ENCODE measurements at places on chromosomes 7 and 10.
A peak's percentile ranks its signal among the peaks of the same experiment; 100 is the strongest.

- DNase-seq: no peak
These were observed 19.0 kb upstream of the COL1A2 start for GRCh38 chr7:94375691-94376090.

DNA sequence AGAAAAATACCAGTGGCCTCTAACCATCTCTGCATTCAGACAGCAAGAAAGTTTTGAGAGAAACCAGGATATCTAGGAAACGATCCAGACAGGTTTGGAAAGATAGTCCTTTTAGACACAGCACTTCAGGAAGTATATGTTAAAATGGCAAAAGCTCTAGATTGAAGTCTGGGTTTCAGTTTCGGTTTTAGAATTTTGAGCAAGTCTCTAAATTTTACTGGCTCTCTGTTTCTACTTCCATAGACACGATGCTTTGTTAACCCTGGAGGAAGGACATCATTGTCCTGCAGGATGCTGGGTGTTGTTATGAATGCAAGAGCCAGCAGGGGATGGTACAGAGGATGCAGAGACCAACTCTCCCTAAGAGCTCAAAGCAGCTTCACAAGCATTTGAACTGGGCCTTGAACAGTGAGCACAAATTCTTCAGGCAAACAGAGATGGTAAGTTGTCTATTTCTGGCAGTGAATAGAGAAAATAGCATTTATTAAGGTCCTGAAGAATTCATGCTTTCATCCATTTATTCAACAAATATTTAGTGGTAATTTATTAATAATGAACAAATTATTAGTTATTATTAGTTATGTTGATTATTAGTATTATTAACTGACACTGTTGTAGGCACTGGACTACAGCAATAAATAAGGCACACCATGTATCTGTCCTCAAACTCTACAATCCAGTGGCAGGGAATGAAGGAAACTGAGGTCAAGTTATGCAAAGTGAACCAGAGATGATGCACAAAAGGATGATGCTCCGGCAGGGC lies 152.7 kb upstream of the NRP1 start:
- DNase-seq: no peak

DNA sequence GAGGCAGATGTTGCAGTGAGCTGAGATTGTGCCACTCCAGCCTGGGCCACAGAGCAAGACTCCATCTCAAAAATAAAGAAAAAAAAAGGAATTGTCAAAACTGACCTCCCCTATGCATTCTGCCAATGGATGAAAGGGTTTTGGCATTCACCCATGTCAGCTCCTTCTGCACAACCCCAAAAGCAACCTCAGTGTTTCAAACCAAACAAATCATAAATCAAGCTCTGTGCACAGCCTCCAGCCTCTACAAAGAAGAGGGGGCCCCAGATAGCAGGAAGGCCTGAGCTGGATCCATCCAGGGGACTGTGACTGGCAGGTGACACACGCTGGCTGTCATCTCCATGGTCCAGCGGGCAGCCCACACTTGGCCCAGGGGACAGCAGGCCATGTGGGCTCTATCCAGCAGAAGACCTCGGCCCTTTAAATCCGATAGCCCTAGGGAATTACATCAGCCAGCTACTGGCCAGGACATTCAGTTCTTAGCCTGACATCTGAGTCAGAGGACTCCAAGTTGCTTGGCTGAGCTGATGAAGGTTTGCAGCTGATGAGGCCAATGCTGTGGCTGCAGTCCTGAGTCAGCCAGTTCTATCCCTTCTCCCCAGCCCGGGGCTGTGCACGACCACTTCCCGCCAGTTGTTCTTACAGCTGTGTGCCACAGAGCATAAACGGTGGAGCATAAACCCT lies 52.0 kb upstream of the FIGNL1 start:
- no peak for DNase-seq

GRCh38 chr7:142595816-142596516 lies 153.3 kb upstream of the PRSS1 start:
- no peak for DNase-seq

GRCh38 chr10:78199005-78199725 lies 165.5 kb downstream of the RPS24 start:
- no peak for DNase-seq

DNA sequence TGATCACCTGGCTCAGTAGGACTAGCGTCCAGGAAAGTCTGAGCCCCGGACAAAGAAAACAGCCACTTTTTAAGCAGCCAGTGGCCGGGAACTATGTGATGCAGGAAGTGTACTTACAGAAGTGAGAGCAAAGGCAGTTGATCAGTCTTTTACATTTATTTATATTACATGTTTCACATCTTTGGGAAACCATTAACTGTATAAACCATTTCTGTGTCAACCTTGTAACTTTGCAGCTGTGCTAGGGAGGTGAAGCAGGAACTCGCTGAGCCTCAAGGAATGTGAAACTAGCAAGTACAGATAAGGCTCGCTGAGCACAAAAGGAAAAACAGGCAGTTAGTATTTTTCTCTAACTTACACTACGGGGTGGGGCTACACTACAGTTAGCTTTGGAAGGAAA lies 39.9 kb upstream of the HECW1 start:
- DNase-seq: no peak

GRCh38 chr7:47383696-47384445 lies 198.0 kb downstream of the TNS3 start:
- no peak for DNase-seq

- DNase-seq: peak; percentile 30
These were observed 1.4 kb downstream of the OTUD1 start for GRCh38 chr10:23439961-23440889.

DNA sequence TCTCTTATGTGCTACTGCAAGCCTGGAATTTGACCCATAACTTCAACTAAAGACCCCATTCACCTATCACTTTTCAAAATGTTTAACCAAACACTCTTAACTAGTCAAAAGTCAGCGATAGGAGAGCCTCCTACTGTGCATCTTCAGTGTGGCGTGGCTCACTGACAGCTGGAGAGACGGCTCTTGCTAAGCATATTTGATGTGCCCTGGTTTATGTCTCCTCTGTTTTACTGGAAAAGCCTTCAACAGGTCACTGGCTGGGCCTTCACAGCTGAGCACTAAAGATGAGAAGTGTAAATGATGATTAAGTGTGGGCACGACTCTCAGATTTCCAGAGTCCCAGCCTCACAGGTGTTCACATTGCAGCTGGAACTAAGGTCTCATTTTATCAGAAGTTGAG lies 472.1 kb downstream of the SEMA3D start:
- DNase-seq: no peak

- no peak for DNase-seq
These were observed 5.1 kb upstream of the FAM133B start for GRCh38 chr7:92595281-92595680.

GRCh38 chr7:101690061-101690460 lies 61.0 kb upstream of the MYL10 start:
- DNase-seq: no peak

DNA sequence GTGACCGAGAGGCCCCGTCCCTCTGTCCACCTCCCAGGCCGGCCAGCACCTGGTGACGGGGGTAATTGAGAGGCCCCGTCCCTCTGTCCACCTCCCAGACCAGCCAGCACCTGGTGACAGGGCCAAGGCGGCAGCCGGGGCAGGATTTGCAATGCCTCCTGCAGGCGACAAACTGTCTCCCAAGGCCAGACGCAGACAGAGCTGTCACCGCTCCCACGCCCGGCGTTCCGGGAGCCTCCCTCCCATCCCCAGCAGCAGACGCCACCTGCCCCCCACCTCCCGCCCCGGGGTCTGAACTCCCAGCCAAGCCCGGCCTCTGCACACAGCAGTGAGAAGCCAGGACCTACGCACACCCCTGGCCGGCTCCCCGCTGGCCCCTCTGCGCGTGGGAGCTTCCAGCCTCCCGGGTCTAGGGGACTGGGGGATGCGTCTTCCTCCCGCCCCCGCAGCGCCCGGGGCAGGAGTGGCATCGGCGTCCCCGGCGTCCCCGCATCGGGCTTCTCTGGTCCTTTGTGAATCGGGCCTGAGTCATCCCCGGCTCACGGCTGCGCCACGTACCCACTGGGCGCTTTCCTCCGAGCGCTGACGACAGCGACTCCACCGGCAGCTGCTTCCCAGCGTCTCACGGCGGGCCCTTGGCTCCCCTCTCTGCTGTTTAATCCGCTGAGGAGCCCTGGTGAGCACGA lies 95.1 kb upstream of the DIP2C start:
- DNase-seq: no peak

- no peak for DNase-seq
These were observed 282.3 kb downstream of the GATA3 start for GRCh38 chr10:8336629-8337331.

- no peak for DNase-seq
These were observed 207.1 kb upstream of the FERD3L start for GRCh38 chr7:19352305-19352695.

GRCh38 chr7:53491051-53491450 lies 455.6 kb downstream of the POM121L12 start:
- no peak for DNase-seq

DNA sequence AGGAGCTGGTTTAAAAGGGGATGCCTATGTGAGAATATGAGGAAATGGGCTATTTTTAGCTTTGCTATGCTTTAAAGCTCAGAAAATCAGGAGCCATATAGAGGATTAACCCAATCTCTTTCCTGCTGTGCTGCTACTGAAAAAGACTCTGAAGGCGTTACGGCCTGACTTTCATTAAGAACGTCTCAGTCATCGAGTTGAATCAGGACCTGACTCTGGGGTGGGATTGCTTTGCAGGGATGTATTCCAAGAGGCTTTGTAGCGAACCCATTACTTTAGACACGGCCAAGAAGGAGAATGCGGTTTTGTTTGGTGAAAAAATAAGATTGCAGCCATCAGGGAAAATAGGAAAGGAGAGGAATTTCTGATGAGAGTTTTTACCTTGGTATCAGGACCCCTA lies 426.9 kb downstream of the CCSER2 start:
- no peak for DNase-seq

DNA sequence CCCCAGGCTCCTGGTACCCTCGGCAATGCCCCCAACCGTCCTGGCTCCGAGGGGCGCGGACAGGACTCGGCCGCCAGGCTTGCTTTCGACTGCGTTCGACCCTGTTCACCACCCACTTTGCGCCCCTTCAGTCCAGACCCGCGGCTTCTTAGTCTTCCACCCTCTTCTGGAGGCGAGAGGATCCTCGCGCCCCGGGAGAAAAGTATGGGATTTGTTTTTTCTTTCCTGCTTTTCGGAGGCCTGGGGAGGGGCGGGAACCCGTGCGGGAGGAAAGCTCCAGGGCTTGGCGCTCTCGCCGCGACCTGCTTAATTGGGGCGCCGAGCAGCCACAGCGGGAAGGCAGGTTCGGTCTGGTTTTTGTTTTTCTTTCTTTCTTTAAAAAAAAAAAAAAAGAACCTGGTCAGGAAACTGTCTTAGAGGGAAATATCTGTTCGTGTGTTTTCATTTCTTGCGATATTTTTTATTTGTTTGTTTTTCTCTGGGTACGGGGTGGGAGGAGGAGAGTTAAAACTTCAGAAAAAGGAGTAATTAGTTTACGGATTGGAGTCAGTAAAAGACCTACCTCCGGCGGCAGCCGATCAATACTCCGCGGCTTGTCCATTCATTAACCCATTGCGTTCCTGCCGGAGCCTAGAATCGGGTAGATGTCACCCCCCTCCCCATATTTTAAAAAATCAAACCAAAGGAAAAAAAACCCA lies 1.6 kb downstream of the EMX2 start:
- DNase-seq: no peak

DNA sequence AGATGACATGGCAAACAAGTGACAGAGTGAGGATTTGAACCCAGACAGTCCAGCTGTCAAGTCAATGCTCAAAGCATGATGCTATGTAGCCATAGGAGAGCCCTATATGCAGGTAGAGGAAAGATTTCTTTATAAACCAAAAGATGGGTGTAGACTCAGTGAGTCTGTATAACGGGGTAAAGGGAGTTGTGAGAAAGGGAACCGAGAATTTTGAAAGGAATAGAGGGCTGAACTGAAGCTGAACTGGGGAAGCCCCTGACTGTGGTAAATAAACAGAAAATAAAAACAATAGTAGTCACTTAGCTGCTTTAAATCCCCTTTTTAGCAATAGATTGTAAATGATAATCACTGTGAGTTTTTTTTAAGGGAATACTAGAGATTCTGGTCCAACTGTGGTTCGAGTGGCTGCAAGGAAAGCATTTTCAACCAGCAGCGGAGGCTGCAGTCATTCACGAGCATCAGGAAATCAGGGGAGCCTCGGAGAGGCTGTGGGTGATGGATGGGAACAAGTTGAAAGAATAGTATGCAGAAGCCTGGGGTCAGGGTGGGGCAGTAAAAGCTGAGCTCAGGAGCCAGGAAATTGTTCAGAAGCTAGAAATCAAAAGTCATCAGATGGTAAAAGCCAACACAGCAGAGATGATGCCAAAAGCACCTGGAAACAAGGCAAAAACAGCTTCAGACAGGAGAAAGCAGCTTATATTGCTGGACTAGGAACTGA lies 393.5 kb downstream of the GFRA1 start:
- DNase-seq: no peak

- DNase-seq: no peak
These were observed 149.8 kb downstream of the DOCK4 start for GRCh38 chr7:112056409-112056808.

DNA sequence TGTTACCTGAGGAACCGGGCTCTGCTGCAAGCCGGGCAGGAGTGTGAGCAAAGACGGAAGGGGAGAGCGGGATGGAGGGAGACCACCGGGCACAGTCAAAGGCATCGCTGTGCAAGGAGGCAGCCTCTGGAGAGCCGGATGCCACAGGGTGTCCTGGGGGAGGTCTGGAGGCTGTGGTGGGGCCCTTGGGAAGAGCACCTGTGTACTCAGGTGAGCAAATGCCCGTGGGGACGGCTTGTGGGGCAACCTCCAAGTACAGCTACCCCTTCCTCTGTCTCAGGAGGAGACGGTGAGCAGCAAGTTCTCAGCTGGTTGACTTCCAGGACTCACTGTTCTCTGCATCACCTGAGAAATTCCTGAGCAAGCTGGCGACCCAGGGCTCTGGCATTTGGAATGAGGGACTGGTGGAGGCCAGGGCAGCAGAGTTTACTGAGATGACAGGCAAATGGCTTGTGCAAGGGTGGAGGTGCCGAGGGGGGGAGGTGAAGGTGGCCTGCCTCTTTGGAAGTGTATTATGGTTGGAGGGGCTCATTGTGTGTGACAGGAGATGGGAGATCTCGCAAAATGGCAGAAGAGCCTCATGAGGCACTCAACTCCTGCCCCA lies 345.2 kb upstream of the SHH start:
- DNase-seq: no peak

DNA sequence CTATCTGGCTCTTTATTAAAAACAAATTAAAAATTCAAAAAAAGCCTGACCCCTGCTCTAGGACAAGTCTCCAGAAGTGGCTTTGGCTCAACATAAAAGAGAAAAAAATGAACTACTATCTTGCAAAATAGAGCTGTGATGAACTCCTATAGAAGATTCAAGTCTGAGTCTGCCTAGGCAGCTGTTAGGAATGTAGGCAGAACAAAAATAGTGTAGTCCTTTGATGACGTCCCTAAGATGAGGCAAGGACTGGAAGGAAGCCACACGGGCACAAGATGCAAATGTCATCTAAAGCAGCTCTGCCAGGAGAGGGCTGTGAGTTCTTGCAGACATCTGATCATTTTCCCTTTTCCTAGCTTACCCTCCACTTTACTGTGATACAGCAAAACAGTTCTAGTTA lies 20.5 kb downstream of the ASNS start:
- DNase-seq: peak; percentile 26
